ENCODE measurements at places on chromosomes 4 and X. TPM values are rescaled to one million over a fixed set of nuclear protein-coding genes. Genes with fewer than 3 reads are reported as not detected.

The UGT2A1 gene
- not detected for total RNA-seq

The HSFX2 gene
- not detected for total RNA-seq

The SH3RF1 gene
- 25.1 TPM for total RNA-seq

The ARHGEF38 gene
- 3.5 TPM for total RNA-seq

The TGIF2LX gene
- not detected for total RNA-seq

The SLC25A31 gene
- total RNA-seq = not detected

The CHRNA9 gene
- total RNA-seq = not detected

The HELT gene
- not detected for total RNA-seq

The HADH gene
- total RNA-seq = 35.8 TPM

The POU4F2 gene
- not detected for total RNA-seq

The GPM6B gene
- not detected for total RNA-seq

The ARHGAP24 gene
- total RNA-seq = 2.5 TPM

The SPANXA1 gene
- total RNA-seq = not detected

The EMCN gene
- not detected for total RNA-seq

The NAAA gene
- 11.2 TPM for total RNA-seq

The FAM53A gene
- 5.2 TPM for total RNA-seq

The UGT2B28 gene
- not detected for total RNA-seq

The NALF2 gene
- total RNA-seq = 3.1 TPM

The CCDC120 gene
- 17.6 TPM for total RNA-seq

The FTSJ1 gene
- total RNA-seq = 41.1 TPM

The CTAG1B gene
- total RNA-seq = not detected

The MAGEA1 gene
- total RNA-seq = not detected

The SMC1A gene
- total RNA-seq = 102 TPM

The GAB3 gene
- total RNA-seq = not detected

The HDAC6 gene
- total RNA-seq = 99.6 TPM

The MAGEE2 gene
- not detected for total RNA-seq

The TMPRSS11F gene
- not detected for total RNA-seq

The AFM gene
- 4.1 TPM for total RNA-seq

The SLITRK4 gene
- total RNA-seq = not detected

The MAP3K15 gene
- 1.5 TPM for total RNA-seq

The CSN2 gene
- not detected for total RNA-seq

The BBS12 gene
- total RNA-seq = 2.7 TPM

The METAP1 gene
- total RNA-seq = 83.0 TPM

The AREG gene
- total RNA-seq = 146 TPM

The VCX3A gene
- not detected for total RNA-seq

The TMSB15C gene
- total RNA-seq = 3.6 TPM

The PRDM5 gene
- total RNA-seq = 13.0 TPM

The UGT2A3 gene
- 2.5 TPM for total RNA-seq

The MFAP3L gene
- total RNA-seq = 1.9 TPM

The CLRN2 gene
- not detected for total RNA-seq

The GC gene
- total RNA-seq = not detected

The JAKMIP1 gene
- not detected for total RNA-seq

The PRDM8 gene
- total RNA-seq = not detected

The MTHFD2L gene
- 11.6 TPM for total RNA-seq

The GAB1 gene
- total RNA-seq = 46.9 TPM

The CTSO gene
- 2.3 TPM for total RNA-seq

The HTN1 gene
- total RNA-seq = not detected

The G3BP2 gene
- 187 TPM for total RNA-seq

The GSX2 gene
- total RNA-seq = not detected

The MAN2B2 gene
- 17.3 TPM for total RNA-seq

The SMIM31 gene
- not detected for total RNA-seq
